ENCODE measurements at places on chromosomes 13 and 19.
A peak's percentile ranks its signal among the peaks of the same experiment; 100 is the strongest.

DNA sequence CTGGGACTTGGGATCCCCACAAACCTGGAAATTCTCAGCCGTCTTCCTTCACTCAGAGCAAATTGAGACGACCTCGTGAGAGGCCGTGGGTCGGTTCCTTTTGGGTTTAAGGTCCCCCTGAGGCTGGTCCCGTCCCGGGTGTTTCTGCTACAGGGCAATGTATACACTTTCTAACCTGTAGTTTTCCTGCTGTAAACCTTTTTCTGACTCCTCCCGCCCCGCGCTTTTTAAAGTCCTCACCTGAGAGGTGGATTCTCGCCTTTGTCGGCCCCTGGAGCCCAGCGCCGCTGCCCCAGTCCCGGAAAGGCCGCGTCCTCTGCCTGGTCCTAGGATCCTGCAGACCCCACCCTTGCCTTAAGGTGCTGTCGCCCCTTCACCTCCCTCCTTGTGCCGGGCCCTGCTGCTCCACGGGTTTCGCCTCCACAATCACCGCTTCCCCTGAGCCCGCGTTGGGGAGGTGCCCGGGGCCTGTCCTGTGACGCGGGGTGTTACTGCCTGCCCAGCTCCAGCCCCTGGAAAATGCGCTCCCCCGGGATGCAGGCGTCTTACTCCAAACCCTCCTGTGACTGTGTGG is 391 bp downstream of the ZNF761 start:
- DNase-seq = peak; percentile 2

GRCh38 chr13:49550942-49551644 is 34.3 kb downstream of the RCBTB1 start:
- no peak for DNase-seq

- DNase-seq = no peak
These were observed 38.5 kb upstream of the ATP11A start for GRCh38 chr13:112651311-112651710.

- DNase-seq = no peak
These were observed 10.5 kb upstream of the ELF1 start for GRCh38 chr13:41029629-41030028.

GRCh38 chr13:99193152-99193551 is 7.5 kb upstream of the UBAC2 start:
- no peak for DNase-seq

GRCh38 chr19:17025991-17026658 is 485 bp downstream of the CPAMD8 start:
- no peak for DNase-seq
